IPS-NIHi11 (cell line): ENCODE measurements at places on chromosomes 3 and 15.

GRCh38 chr15:70128414-70129140 lies 30.9 kb upstream of the TLE3 start:
- DNase-seq: no peak

DNA sequence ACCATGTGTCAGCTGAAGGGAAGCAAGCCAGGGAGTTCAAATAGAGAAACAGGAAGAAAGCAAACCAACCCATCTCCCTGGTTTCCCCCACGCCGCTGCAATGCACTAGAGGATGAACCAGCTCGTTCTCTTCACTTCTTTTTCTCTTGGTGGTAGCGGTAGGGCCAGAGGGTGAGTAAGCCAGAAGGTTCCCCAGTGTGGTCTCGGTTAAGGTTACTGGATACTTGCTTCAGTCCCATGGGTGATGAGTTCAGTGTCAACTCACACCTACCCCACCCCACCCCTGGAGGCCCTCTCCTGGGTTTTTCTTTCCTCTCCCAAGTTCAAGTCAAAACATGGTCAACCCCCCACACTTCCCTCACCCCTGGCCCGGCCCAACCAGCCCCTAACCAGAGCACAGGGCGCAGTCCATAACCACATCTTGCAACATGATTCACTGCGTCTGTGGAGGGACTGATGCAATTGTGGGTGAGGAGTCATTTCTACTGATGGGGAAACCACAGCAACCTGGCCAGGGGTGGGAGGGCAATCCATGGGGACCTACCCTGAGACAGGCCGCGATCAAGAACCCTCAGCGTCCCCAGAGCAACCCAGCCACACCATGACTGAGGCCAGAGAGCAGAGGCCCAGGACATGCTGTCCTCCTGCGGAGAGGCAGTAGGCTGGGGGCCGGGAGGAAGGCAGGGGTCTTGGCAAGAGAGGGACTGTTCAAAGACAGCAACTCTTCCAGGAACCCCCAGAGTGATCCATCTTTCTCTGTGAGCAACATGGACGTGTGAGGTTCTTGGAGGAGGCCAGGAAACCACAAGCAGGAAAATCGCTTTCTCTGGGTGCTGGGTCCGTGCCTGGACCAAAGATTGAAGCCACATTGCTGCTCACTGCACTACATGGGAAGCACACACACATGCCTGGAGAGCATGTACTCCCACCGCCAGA lies 276.6 kb downstream of the UACA start:
- DNase-seq: no peak

GRCh38 chr15:44698641-44699040 lies 12.5 kb downstream of the PATL2 start:
- no peak for DNase-seq

GRCh38 chr15:31178705-31179104 lies 77.2 kb upstream of the TRPM1 start:
- no peak for DNase-seq

- DNase-seq: no peak
Observed at GRCh38 chr3:4771243-4771642, 208.0 kb upstream of the BHLHE40 start.

- peak; percentile 27 for DNase-seq
Observed at GRCh38 chr15:57743424-57743823, 36.9 kb downstream of the POLR2M start.
